ENCODE measurements at places on chromosomes 12 and 14.

GRCh38 chr14:31128601-31129526, 78.7 kb downstream of the HECTD1 start:
- no peak overlapping the region for H3K4me3 ChIP-seq
- H3K36me3 ChIP-seq: peaks cover 2% of the 10 kb centered on the region
- DNase-seq: no peak
- no peaks in the 10 kb centered on the region for H3K4me1 ChIP-seq
- H3K27me3 ChIP-seq: no peaks in the 10 kb centered on the region
- H3K27ac ChIP-seq: no peak overlapping the region

DNA sequence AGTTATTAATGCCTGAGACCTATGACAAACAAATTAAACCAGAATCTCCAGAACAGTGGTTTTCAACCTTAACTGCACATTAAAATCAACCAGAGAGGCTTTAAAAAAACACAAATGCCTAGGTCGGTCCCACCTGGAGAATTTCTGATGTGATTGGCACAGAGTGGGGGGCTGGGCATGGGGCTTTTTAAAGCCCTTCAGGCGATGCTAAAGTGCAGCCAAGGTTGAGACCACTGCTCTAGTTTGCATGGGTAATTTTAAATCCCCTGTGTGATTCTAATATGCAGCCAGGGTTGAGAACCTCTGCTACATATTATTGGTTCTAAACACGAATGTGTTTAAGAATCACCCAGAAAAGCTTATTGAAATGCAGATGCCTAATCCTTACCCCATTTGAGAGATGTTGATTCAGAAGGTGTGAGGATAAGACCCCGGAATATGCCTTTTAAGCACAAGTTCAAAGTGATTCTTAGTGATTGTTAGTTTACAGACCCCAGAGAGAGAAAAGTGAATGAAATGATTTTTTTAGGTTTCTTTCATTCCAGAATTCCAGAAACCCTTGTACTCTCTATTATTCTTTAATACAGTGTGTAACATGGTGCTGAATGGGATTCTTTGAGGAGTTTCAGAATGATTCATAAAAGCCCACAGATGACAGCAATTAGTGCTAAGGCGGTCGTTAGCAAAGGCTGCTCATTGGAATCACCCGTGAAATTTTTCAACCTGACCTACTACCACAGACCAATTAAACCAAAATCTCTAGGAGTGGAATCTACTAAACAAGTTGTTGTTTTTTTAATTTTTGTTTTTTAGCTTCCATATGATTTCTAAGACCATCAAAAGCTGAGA, 44.9 kb downstream of the LIN7A start:
- H3K27me3 ChIP-seq: no peaks in the 10 kb centered on the region
- no peaks in the 10 kb centered on the region for H3K4me1 ChIP-seq
- no peak overlapping the region for H3K27ac ChIP-seq
- H3K36me3 ChIP-seq: no peaks in the 10 kb centered on the region

DNA sequence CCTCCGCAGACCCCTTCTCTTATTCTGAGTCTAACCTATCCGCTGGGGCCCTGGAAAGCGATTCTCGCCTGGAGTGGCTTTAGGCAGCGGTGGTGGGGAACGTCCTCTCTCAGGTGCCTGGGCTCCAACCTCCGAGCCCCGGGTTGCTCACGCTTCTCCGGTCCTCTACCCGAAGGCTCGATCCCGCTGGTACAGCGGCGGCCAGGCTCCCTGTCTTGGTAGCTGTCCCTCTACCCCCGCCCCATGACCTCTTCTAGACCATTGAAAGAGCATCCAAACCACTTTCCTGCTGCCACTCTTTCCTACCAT, 505 bp upstream of the HEBP1 start:
- no peaks in the 10 kb centered on the region for H3K36me3 ChIP-seq
- no peaks in the 10 kb centered on the region for H3K4me1 ChIP-seq
- peak overlapping the region; percentile 96 for H3K27ac ChIP-seq
- peak overlapping the region; percentile 82 for H3K4me3 ChIP-seq

DNA sequence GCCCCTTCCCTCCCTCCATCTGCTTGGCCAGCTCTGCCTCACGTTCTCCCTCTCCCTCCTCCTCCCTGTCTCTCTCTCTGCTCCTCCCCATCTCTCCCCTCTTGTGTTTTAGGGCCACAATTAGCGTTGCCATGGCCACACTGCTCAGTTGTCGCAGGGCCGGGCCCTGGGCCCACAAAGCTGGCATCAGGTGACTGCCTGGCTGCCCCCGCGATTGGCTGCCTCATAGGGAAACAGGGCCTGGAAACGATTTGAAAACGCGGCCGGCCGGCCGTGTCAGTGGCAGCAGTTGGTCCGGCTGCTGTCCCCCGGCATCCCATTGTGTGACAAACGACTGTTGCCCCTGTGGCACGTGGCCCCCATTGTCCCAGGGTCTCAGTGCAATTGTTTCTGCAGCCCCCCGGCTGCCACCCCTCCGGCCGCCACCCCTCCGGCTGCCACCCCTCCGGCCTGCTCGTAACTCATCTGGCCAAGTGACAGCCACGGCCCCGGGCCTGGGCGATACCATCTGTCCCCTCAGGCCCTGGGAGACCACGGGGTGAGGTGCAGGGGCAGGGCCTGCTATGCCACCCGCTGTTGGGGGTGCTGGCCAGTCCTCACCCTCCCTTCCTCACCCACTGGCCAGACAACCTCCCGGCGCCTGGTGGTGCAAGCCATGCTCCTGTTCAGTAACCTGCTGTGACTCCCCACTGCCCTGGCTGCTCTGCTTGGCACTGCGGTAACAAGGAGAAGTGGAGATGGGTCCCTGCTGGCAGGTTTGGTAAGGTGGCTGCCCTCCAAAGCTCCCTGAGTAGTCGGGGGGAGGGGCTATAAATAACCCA, 17.4 kb downstream of the FOXN4 start:
- no peak overlapping the region for H3K27ac ChIP-seq
- peak overlapping the region; percentile 41 for H3K4me3 ChIP-seq
- no peaks in the 10 kb centered on the region for H3K4me1 ChIP-seq
- no peaks in the 10 kb centered on the region for H3K27me3 ChIP-seq
- DNase-seq: no peak
- no peaks in the 10 kb centered on the region for H3K36me3 ChIP-seq

GRCh38 chr14:89429199-89430181, 12.5 kb upstream of the FOXN3 start:
- H3K27me3 ChIP-seq: no peaks in the 10 kb centered on the region
- no peak overlapping the region for H3K4me3 ChIP-seq
- DNase-seq: no peak
- peaks cover 3% of the 10 kb centered on the region for H3K4me1 ChIP-seq
- no peaks in the 10 kb centered on the region for H3K36me3 ChIP-seq

- H3K4me3 ChIP-seq: no peak overlapping the region
Observed at GRCh38 chr14:89342049-89342448, 75.0 kb downstream of the FOXN3 start.

DNA sequence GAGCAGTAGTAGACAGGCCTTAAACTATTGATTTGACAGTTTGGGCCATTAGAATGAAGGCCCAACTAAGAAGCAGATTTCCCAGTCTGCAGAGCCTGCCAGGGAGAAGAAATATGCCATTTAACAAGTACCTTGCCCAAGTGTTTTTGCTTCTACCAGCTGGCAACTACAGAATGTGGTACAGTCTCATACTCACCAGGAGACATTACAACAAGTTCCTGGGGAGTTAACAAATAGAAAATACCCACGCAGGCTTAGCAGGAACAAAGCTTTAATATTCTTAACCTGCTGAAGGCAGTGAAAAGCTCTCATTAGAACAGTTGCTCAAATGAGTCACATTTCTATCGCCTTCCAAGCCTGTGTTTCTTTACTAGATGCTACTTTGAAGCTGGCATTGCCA, 241.0 kb downstream of the TMEM117 start:
- no peak overlapping the region for H3K4me3 ChIP-seq
- H3K4me1 ChIP-seq: no peaks in the 10 kb centered on the region
- no peaks in the 10 kb centered on the region for H3K27me3 ChIP-seq
- no peak overlapping the region for H3K27ac ChIP-seq
- DNase-seq: no peak
- no peaks in the 10 kb centered on the region for H3K36me3 ChIP-seq

DNA sequence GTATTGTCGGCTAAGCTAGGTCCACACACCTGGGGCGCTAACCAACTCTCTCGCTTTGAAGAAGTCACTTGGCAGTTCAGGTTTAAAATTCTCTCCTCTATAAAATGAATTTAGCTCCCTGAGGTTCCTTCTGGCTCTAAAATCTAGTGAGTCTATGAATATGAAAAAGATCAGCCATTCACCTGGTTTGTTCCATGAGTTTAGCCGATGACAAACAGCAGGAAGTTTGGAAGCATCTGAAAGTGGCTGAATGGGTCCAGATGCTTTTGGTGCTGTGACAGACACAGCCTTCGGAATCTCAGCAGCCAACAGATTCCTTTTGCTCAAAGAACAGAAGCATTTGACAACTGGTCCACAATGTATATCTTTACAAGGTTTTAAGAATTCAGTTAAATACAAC, 73.4 kb upstream of the FOXN3 start:
- H3K27ac ChIP-seq: no peak overlapping the region
- DNase-seq: no peak
- H3K4me1 ChIP-seq: no peaks in the 10 kb centered on the region
- H3K27me3 ChIP-seq: no peaks in the 10 kb centered on the region

GRCh38 chr12:22122359-22122758, 76.3 kb downstream of the CMAS start:
- DNase-seq: no peak
- H3K27me3 ChIP-seq: no peaks in the 10 kb centered on the region
- H3K27ac ChIP-seq: no peak overlapping the region
- no peaks in the 10 kb centered on the region for H3K4me1 ChIP-seq

- H3K36me3 ChIP-seq: no peaks in the 10 kb centered on the region
- peaks cover 16% of the 10 kb centered on the region for H3K4me1 ChIP-seq
- no peaks in the 10 kb centered on the region for H3K27me3 ChIP-seq
- no peak overlapping the region for H3K4me3 ChIP-seq
- no peak overlapping the region for H3K27ac ChIP-seq
Observed at GRCh38 chr14:76923431-76924370, 97.5 kb downstream of the LRRC74A start.

DNA sequence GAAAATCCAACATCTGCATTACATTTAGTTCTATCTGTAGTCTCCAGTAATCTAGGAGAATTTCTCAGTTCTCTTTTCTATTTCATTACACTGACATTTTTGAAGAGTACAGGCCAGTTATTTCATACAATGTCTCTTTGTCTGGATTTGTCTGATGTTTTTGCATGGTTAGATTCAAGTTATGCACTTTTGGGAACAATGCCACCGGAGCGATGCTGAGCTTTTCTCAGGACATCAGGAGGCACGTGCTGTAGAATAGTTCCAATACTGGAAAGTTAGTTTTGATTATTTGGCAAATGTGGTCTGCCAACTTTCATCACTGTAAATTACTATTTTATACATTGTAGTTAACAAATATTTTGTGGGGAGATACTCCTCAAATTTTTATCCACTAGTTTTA, 43.1 kb downstream of the ALDH1L2 start:
- H3K4me3 ChIP-seq: no peak overlapping the region
- no peak overlapping the region for H3K27ac ChIP-seq
- H3K4me1 ChIP-seq: no peaks in the 10 kb centered on the region
- peak; percentile 35 for DNase-seq
- no peaks in the 10 kb centered on the region for H3K36me3 ChIP-seq
- no peaks in the 10 kb centered on the region for H3K27me3 ChIP-seq

GRCh38 chr14:87767567-87767901, 225.4 kb downstream of the GALC start:
- no peaks in the 10 kb centered on the region for H3K4me1 ChIP-seq
- no peak overlapping the region for H3K27ac ChIP-seq
- DNase-seq: no peak
- no peak overlapping the region for H3K4me3 ChIP-seq
- H3K27me3 ChIP-seq: no peaks in the 10 kb centered on the region
- H3K36me3 ChIP-seq: no peaks in the 10 kb centered on the region

- H3K4me1 ChIP-seq: no peaks in the 10 kb centered on the region
- DNase-seq: peak; percentile 14
- H3K27ac ChIP-seq: no peak overlapping the region
- no peaks in the 10 kb centered on the region for H3K36me3 ChIP-seq
Observed at GRCh38 chr12:120930032-120930431, 25.9 kb upstream of the SPPL3 start.

DNA sequence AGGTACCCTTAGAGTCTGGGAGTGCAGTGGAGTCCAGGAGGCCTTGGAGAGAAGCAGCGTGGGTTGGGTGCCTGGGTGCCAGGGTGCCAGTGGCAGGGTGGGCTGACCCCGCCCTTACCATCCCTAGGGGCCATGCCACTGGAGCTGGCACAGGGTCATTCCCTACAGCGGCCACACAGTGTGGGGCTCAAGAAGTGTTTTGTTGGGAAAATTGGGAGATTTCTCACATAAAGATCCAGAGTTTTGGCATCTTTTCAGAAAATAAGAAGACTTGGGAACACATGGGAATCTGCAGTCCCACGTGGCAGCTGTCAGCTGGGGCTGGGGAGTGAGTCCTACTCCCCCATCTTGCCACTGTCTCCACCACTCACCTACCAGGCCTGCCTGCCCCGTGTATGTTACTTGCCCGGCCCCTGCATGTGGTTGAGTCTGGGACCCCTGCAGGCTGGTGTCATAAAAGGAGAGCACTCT, 4.2 kb downstream of the VASH1 start:
- no peaks in the 10 kb centered on the region for H3K27me3 ChIP-seq
- H3K27ac ChIP-seq: no peak overlapping the region
- DNase-seq: peak; percentile 7
- H3K4me3 ChIP-seq: no peak overlapping the region
- no peaks in the 10 kb centered on the region for H3K4me1 ChIP-seq

- no peak for DNase-seq
- H3K36me3 ChIP-seq: no peaks in the 10 kb centered on the region
- H3K4me3 ChIP-seq: no peak overlapping the region
- H3K27ac ChIP-seq: no peak overlapping the region
- H3K4me1 ChIP-seq: no peaks in the 10 kb centered on the region
- no peaks in the 10 kb centered on the region for H3K27me3 ChIP-seq
Observed at GRCh38 chr14:80762641-80763228, 178.8 kb downstream of the CEP128 start.

GRCh38 chr12:25996677-25997076, 38.2 kb downstream of the RASSF8 start:
- no peaks in the 10 kb centered on the region for H3K27me3 ChIP-seq
- DNase-seq: no peak
- no peaks in the 10 kb centered on the region for H3K4me1 ChIP-seq
- no peaks in the 10 kb centered on the region for H3K36me3 ChIP-seq

DNA sequence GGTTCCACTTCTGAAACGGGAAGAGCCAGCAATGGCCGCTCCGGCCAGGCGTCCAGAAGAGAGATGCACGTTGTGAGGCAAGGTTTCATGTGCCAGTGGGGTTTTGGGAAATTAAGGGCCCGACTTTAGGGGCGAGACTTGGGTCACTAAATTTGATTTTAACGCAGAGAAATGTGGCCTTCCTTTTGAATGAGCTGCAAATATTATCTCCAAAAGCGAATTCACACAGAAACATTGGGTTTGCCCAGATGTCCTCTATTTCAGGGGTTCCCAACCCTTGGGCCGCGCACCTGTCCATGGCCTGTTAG, 2.3 kb upstream of the RNASE4 start:
- H3K4me1 ChIP-seq: peaks cover 9% of the 10 kb centered on the region
- H3K27me3 ChIP-seq: no peaks in the 10 kb centered on the region
- no peak for DNase-seq

GRCh38 chr12:130147875-130148596, 14.2 kb upstream of the FZD10 start:
- no peaks in the 10 kb centered on the region for H3K4me1 ChIP-seq
- H3K27me3 ChIP-seq: no peaks in the 10 kb centered on the region
- H3K36me3 ChIP-seq: no peaks in the 10 kb centered on the region
- H3K27ac ChIP-seq: no peak overlapping the region
- no peak overlapping the region for H3K4me3 ChIP-seq
- DNase-seq: no peak

- no peaks in the 10 kb centered on the region for H3K27me3 ChIP-seq
- no peak for DNase-seq
Observed at GRCh38 chr14:51639668-51640316, 11.9 kb upstream of the FRMD6 start.

All from breast epithelium (tissue), 4 donors.